Left renal cortex interstitium (tissue), 4 donors: ENCODE measurements at places on chromosomes 12 and 14. TPM values are rescaled to one million over a fixed set of nuclear protein-coding genes. Genes with fewer than 3 reads are reported as not detected.

- no peak for DNase-seq
Measured at GRCh38 chr14:33118668-33119067, 180.0 kb downstream of the NPAS3 start.

FZD10 gene
- 3.8 TPM for polyA plus RNA-seq

DNA sequence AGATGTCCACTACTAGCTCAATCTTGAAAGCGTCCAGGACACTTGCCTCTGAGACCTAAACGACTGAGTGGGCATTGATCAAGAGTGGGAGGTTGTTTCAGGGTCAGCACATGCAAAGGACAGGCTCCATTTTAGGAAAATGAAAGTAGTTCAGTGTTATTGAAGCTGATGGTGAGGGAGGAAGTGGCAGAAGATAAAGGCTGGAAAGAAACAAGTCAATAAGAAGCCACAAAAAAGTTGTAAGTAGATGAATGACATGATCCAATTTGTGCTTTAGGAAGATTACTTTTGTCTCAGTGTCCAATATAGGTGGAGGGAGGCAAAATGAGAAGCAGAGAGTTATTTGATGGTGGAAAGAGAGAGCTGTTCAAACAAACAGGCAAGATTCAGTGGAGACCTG, 22.0 kb downstream of the GPR65 start:
- no peak for DNase-seq

DNA sequence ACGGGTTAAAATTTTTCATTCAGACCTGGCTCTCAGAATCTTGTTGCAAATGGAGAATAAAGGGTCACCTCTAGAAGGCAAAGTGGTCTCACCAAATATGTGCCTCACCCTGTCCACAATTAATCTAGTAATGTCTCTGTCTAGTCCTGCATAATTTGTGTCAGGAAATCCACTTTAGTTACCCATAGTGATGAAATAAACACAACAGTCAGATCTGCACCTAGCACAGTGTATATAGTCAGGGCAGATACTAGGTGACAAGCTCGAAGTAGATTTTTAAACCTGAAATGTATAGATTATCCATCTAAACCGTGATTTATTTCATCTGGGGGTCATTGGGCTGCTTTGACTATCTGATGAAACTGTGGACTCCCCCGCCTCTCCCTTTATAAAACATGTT, 15.9 kb upstream of the FLVCR2 start:
- DNase-seq = no peak

- peak; percentile 83 for DNase-seq
Measured at GRCh38 chr12:66107451-66107915, 23.1 kb downstream of the LLPH start.

DNA sequence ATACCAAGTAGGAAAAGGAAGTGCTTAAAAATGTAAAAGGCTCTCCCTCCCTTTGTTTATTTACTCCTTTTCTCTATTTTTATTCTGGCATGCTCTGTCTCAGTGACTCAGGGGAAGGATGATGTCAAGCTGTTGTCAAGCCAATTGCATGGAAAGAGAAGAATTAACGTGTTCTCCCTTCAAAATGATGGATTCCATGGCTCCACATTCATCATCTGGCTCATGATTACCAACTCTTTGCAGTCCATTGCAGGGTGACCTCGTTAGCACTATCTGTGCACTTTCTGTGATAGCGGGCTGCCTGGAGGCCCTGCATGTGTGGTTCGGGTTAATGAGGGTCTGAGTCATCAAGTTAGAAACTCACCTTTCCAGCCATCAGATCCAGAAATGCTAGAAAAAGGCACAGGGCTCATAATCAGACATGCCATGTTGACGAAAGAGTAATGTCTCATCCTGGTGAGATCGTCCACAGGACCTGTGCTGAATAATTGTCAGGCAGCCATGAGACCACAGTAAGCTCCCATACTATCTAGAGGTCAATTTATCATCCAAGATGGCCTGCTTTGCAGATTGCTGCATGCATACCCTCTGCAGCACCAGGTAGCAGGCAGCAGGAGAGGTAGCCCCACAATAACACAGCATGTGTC, 79.2 kb upstream of the BTG1 start:
- DNase-seq = no peak

ERBB3 gene
- polyA plus RNA-seq = 108 TPM

DNA sequence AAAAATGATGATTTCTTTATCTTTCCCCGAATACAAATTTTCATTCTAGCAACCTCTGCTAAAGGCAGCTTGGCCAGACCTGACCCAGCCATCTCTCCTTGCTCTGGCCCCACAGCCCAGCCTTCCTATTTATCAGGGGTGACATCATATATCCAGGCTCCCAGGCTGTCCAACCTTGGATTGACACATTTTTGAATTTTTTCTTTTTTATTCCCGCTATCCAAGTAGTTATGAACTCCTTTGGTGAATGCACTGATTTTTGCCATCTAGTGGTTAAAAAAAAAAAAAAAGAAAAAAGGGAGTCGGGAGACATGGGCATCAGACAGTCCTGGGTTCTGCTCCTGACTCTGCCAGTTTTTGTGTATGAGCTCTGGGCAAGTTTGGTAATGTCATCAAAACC, 120.5 kb downstream of the PTPN11 start:
- no peak for DNase-seq

GRCh38 chr14:82238649-82239048, 705.0 kb upstream of the SEL1L start:
- DNase-seq = peak; percentile 23

GRCh38 chr12:115382681-115383080, 698.7 kb upstream of the TBX3 start:
- no peak for DNase-seq

SLC10A1 gene
- 0.21 TPM for polyA plus RNA-seq

GRCh38 chr12:42299392-42300308, 26.2 kb downstream of the ZCRB1 start:
- no peak for DNase-seq

- no peak for DNase-seq
Measured at GRCh38 chr12:66640691-66641460, 38.0 kb downstream of the GRIP1 start.

GPX2 gene
- polyA plus RNA-seq = 2.6 TPM

GRCh38 chr14:104244221-104245011, 106.0 kb downstream of the KIF26A start:
- DNase-seq = no peak

- DNase-seq = no peak
Measured at GRCh38 chr12:88960213-88960878, 380.1 kb upstream of the KITLG start.

GRCh38 chr12:43882578-43883178, 46.8 kb downstream of the TMEM117 start:
- no peak for DNase-seq

GRCh38 chr12:18640321-18640955, 97.4 kb downstream of the PLCZ1 start:
- no peak for DNase-seq

DNA sequence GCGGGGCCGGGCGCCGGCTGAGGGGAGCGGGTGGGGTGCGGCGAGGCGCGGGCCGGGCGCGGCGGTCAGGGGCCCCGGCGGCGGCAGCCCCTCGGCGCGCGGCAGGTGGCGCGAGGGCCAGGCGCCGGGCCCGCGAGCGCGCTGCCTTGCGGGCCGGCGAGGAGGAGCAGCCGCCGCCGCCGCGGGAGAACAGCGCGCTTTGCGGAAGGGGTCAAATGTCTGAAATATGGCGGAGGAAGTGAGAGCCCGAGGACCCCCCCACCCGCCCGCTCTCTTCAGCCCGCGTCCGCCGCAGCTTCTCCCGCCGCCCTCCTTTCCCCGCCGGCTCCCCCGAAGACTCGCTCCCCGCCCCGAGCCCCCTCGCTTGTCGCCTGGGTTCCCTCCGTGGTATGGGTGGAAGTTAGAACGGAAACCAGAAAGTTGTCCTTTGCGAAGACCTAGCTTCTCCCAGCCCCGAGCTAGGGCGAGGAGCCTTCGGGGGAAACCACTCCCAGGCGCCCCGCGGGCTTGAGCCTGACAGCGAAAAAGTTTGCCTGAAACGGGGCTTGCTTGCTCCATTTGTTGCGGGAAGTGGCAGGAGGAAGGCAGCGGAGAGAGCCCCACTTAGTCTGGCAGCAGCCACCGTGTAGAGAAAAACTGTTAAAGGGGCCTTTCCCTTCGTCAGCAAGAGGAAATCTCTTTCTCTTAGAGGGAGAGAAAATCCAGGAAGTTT, 551 bp downstream of the RAP1B start:
- DNase-seq = peak; percentile 60

- DNase-seq = no peak
Measured at GRCh38 chr14:63478010-63478409, 65.2 kb downstream of the PPP2R5E start.

MGAT4C gene
- 1.9 TPM for polyA plus RNA-seq

DNA sequence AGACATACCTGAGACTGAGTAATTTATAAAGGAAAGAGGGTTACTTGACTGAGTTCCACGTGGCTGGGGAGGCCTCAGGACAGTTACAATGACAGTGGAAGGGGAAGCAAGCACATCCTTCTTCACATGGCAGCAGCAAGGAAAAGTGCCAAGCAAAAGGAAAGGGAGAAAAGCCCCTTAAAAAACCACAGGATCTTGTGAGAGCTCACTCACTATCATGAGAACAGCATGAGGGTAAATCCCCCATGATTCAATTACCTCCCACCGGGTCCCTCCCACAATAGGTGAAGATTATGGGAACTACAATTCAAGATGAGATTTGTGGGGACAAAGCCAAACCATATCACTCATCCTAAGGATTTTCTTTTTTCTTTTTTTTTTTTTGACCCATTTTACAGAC, 177.8 kb upstream of the EEA1 start:
- no peak for DNase-seq
